ENCODE measurements at places on chromosomes 3 and 15.

GRCh38 chr3:50734985-50735384 is 60.3 kb downstream of the DOCK3 start:
- DNase-seq = no peak
- H3K27ac ChIP-seq = no peak overlapping the region
- H3K4me3 ChIP-seq = no peak overlapping the region
- H3K4me1 ChIP-seq = no peaks in the 10 kb centered on the region
- no peaks in the 10 kb centered on the region for H3K36me3 ChIP-seq

DNA sequence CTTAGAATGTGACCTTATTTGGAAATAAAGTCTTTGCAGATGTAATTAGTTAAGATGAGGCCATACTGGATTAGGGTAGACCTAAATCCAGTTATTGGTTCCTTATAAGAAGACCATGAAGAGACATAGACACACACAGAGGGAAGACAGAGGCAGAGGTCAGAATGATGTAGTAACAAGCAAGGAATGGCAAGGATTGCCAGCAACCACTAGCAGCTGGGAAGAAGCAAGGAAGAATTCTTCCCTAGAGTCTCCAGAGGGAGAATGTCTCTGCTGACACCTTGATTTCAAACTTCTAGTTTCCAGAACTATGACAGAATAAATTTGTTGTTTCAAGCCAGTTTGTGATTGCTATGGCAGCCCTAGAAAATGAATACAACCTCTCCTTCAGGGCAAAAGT is 116.7 kb downstream of the WDR76 start:
- no peak for DNase-seq
- no peaks in the 10 kb centered on the region for H3K27me3 ChIP-seq
- no peaks in the 10 kb centered on the region for H3K36me3 ChIP-seq
- H3K27ac ChIP-seq = no peak overlapping the region
- H3K4me1 ChIP-seq = no peaks in the 10 kb centered on the region

DNA sequence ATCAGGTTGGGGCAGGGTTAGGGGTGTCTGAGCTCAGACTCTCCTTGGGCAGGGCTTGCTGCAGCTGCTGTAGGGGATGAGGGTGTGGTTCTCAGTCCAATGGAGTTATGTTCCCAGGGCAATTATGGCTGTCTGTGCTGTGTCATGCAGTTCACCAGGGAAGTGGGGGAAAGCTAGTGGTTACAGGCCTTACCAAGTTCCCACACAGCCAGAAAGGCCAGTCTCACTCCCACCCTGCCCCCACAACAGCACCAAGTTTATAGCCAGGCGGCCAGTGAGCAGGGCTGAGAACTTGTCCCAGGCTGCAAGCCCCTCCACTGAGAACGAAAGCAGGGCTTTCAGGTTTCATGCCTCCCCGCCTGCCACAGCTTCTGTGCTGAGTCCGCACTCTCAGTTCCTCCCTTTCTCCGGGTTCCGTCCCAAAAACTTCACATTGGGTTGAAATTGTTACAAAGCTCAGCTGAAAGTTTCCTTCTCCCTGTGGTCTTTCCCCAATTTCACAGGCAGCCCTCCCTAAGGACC is 19.6 kb upstream of the CPOX start:
- H3K27me3 ChIP-seq = no peaks in the 10 kb centered on the region
- DNase-seq = no peak
- H3K4me3 ChIP-seq = no peak overlapping the region
- no peak overlapping the region for H3K27ac ChIP-seq
- no peaks in the 10 kb centered on the region for H3K4me1 ChIP-seq

DNA sequence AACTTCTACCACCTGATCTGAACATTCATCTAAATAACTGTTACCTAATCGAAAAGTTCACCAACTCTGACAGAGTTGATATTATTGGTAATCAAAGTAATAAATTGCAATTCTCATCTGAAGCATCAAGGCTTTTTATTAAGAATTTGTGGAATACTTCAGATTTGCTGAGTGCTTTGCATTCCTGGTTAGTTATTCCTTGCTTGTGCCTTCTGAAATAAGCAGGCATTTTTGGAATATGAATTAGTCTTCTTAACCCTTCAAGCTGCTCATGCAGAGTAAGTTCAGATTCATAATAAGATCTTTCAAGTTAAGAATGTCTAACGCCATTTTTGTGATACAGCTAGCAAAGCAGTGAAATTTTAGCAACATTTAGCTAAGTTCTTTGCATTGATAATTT is 188.5 kb downstream of the ALCAM start:
- H3K27me3 ChIP-seq = no peaks in the 10 kb centered on the region
- peaks cover 76% of the 10 kb centered on the region for H3K36me3 ChIP-seq
- H3K27ac ChIP-seq = no peak overlapping the region
- H3K4me3 ChIP-seq = no peak overlapping the region

- peaks cover 21% of the 10 kb centered on the region for H3K4me1 ChIP-seq
- no peak overlapping the region for H3K27ac ChIP-seq
- no peaks in the 10 kb centered on the region for H3K36me3 ChIP-seq
- H3K27me3 ChIP-seq = no peaks in the 10 kb centered on the region
Measured at GRCh38 chr3:149507491-149508324, 33.2 kb downstream of the TM4SF4 start.

- no peak for DNase-seq
- H3K4me1 ChIP-seq = no peaks in the 10 kb centered on the region
- H3K27me3 ChIP-seq = no peaks in the 10 kb centered on the region
- H3K36me3 ChIP-seq = no peaks in the 10 kb centered on the region
- no peak overlapping the region for H3K27ac ChIP-seq
- H3K4me3 ChIP-seq = no peak overlapping the region
Measured at GRCh38 chr3:54243960-54244682, 121.8 kb downstream of the CACNA2D3 start.

GRCh38 chr3:48804930-48805329 is 42.7 kb downstream of the PRKAR2A start:
- H3K36me3 ChIP-seq = no peaks in the 10 kb centered on the region
- no peaks in the 10 kb centered on the region for H3K27me3 ChIP-seq
- no peak for DNase-seq
- no peak overlapping the region for H3K4me3 ChIP-seq

DNA sequence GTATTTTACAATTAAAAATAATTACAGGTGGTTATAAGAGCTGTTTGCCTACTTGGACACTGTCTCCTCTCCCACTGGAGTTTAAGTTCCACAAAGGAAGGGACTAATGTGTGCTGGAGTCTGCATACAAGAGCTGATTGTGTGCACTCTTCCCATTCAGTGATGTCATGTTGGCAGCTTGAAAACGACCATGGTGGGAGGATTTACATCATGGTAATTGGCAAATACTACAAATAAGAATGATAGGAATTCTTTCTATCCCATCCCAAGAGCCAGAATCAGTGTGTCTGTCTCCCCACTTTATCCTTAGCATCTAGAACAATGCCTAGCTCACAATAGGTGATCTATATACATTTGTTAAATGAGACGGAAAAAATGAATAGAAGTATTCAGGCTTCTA is 14.1 kb downstream of the ITGA11 start:
- no peak overlapping the region for H3K4me3 ChIP-seq
- no peak overlapping the region for H3K27ac ChIP-seq
- no peak for DNase-seq
- H3K27me3 ChIP-seq = no peaks in the 10 kb centered on the region

DNA sequence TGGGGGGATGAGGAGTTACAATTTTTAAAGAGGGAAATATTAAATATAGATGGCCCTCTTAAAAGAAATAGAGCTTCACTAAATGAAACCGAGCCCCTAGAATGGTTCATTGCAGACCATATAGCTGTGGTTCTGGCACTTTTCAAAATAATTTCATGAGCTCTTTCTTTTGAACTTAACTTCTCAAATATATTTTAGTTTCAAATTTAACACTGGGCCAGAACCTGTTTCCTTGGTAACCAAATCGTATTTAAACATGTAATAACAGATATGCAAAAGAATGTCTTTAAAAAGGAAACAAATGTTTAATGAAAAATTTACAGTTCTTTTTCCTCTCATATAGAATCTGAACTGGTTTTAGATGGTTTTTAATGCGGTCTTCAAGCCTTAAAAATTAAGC is 20.1 kb downstream of the ZBTB38 start:
- H3K4me3 ChIP-seq = peak overlapping the region; percentile 39
- no peaks in the 10 kb centered on the region for H3K36me3 ChIP-seq
- H3K27me3 ChIP-seq = no peaks in the 10 kb centered on the region
- no peak for DNase-seq

DNA sequence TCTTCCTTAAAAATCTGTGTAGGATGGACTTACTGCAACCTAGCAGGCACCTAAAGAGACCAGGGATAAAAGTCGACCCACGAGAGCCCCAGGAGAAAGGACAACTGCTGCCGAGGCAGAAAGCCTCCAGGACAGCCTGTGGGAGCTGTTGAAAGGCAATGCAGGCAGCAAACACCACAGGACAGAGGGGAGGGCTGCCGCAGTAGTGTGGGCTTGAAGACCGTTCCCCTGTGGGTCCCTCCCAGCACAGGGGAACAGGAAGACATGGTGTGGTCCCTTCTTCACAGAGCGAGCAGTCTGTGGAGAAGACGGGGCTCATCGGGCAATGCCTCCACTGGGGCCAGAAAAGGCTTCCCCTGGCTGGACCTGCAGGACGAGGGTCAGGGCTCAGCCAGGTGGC is 58.5 kb upstream of the GATA2 start:
- H3K36me3 ChIP-seq = no peaks in the 10 kb centered on the region

DNA sequence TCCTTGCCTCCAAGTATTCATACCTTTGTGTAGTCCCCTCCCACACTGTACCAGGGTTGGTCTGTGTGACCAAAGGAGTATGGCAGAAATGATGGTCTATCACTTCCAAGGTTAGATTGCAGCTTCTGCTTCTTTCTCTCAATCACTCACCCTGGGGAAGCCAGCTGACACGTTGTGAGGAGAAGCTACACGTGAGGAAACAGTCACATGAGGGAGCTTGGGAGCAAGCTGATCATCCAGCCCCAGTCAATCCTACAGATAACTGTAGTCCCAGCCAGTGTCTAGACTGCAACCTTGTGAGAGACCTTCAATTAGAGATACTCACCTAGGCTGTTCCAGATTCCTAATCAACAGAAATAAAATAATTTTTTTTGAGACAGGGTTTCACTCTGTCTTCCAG is 6.2 kb upstream of the ZNF774 start:
- no peaks in the 10 kb centered on the region for H3K36me3 ChIP-seq
- H3K27ac ChIP-seq = no peak overlapping the region
- H3K4me1 ChIP-seq = peaks cover 4% of the 10 kb centered on the region
- H3K27me3 ChIP-seq = no peaks in the 10 kb centered on the region
- DNase-seq = no peak

GRCh38 chr3:174356596-174356995 is 502.5 kb upstream of the NAALADL2 start:
- H3K4me1 ChIP-seq = no peaks in the 10 kb centered on the region
- no peak for DNase-seq
- no peak overlapping the region for H3K4me3 ChIP-seq
- no peaks in the 10 kb centered on the region for H3K27me3 ChIP-seq
- no peak overlapping the region for H3K27ac ChIP-seq

DNA sequence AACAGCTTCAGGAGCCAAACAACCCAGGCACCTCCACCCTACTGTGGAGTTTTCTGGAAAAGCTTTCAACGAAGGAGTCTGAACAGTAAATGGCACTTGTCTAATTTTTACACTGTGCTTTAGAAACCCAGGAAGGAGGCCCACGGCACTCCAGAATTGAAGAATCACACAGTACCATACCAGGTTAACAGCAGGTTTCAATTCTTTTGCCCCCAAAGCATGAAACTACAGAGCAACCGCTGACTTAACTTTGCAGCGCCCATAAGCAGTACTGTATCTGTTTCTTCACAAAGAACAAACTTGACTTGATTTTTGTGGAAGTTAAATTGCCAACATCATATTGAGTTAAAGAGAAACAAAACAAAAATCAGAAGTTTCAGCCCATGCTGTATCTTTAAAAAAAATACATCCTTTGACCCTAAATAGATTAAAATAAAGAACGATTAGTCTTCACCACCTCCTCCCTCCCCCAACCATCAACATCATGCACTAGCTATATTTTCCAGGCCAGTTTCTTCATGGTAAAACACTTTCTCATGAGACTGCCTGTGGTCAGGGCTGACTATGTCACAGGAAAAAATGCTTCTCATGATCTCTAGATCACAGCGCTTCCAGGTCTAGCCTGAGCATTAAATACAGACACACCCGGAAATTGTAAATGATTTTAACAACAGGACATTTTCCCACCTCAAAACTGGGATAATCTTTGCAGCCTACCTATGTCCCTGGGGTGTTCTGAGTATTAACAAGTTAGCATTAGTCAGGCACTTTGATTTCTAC is 456.3 kb downstream of the FOXP1 start:
- peak overlapping the region; percentile 88 for H3K27ac ChIP-seq
- no peak overlapping the region for H3K4me3 ChIP-seq
- no peaks in the 10 kb centered on the region for H3K36me3 ChIP-seq
- no peaks in the 10 kb centered on the region for H3K27me3 ChIP-seq
- no peak for DNase-seq

DNA sequence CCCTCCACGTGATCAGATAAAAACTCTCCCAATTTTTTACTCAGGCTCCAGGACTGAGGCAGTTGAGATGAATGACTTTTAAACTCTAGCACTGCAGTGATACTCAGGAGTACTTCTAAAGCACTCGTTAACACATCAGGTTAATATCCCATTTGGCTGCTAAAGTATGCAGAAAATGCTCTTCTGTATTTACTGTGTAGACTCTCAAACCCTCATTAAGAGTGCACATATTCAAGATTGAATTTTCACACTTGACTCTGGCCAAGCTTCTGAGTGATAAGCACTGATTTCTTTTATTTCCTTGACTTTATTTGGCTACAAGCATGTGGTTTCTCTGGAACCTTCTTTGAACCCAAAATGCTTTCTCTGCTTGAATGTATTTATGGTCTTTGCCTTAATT is 392.3 kb upstream of the NECTIN3 start:
- H3K4me1 ChIP-seq = no peaks in the 10 kb centered on the region
- H3K36me3 ChIP-seq = no peaks in the 10 kb centered on the region
- no peak overlapping the region for H3K4me3 ChIP-seq
- no peak overlapping the region for H3K27ac ChIP-seq
- DNase-seq = no peak
- no peaks in the 10 kb centered on the region for H3K27me3 ChIP-seq

GRCh38 chr15:44550256-44550655 is 13.3 kb downstream of the EIF3J start:
- no peak overlapping the region for H3K27ac ChIP-seq
- peak; percentile 52 for DNase-seq
- no peaks in the 10 kb centered on the region for H3K27me3 ChIP-seq
- H3K36me3 ChIP-seq = peaks cover 45% of the 10 kb centered on the region
- peaks cover 20% of the 10 kb centered on the region for H3K4me1 ChIP-seq

- H3K4me3 ChIP-seq = no peak overlapping the region
- no peaks in the 10 kb centered on the region for H3K27me3 ChIP-seq
- peaks cover 53% of the 10 kb centered on the region for H3K4me1 ChIP-seq
- peak; percentile 64 for DNase-seq
- peaks cover 9% of the 10 kb centered on the region for H3K36me3 ChIP-seq
- H3K27ac ChIP-seq = peak overlapping the region; percentile 91
Measured at GRCh38 chr3:46935168-46935858, 41.2 kb downstream of the CCDC12 start.

- no peak overlapping the region for H3K4me3 ChIP-seq
- no peaks in the 10 kb centered on the region for H3K4me1 ChIP-seq
- no peaks in the 10 kb centered on the region for H3K27me3 ChIP-seq
- H3K36me3 ChIP-seq = no peaks in the 10 kb centered on the region
- no peak for DNase-seq
Measured at GRCh38 chr3:69357196-69357595, 28.7 kb downstream of the FRMD4B start.

Data from SK-N-SH (cell line).